Fibroblast of skin of scalp (primary cell): ENCODE measurements at places on chromosomes 2 and 18.

GRCh38 chr2:21415234-21415633 is 291.5 kb downstream of the TDRD15 start:
- DNase-seq, result no peak

DNA sequence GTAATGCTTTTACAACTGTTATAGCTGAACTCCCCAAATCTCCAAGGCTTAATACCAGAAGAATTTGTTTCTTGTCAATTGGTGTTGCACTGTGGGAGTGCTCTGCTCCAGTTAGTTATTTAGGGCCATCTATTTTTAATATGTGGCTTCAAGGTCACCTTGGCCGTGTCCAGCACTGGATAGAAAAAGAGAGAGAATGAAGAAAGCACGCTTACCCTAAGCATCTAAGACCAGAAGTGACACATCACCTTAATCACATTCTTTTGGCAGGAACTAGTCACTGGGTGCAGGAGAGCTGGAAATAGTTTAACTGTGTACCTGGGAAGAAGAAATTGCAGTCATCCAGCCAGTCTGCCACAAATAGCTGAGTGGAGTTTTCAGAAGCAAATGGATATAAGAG is 78.8 kb downstream of the VWC2L start:
- no peak for DNase-seq

GRCh38 chr2:42183775-42184174 is 14.6 kb downstream of the EML4 start:
- no peak for DNase-seq

- no peak for DNase-seq
Measured at GRCh38 chr2:175804122-175804521, 197.9 kb downstream of the LNPK start.

GRCh38 chr2:60764736-60765534 is 8.9 kb downstream of the PAPOLG start:
- DNase-seq, result no peak

DNA sequence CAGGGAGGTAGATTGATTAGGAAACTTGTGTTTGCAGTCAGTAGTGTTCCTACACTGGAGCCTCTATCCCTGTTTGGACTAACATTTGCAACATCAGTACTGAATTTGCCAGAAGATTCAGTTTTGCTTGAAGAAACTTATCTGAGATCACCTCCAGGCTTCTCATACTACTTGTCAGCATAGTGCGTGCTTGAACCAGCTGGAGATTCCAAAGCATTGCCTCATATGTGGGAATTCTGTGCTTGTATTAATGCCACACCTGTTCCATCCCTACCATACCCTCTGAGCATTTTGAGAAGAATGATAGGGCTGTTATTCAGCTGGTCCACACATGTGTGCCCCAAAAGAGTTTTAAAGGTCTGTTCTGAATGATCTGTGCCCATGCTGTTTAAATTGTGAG is 148.7 kb downstream of the RAPGEF4 start:
- DNase-seq, result no peak

GRCh38 chr2:220191737-220192136 is 564.3 kb downstream of the SLC4A3 start:
- no peak for DNase-seq
